ENCODE measurements at places on chromosomes 5 and 9.
A peak's percentile ranks its signal among the peaks of the same experiment; 100 is the strongest.

- DNase-seq = no peak
These were observed 342.4 kb downstream of the RASEF start for GRCh38 chr9:82720515-82720914.

DNA sequence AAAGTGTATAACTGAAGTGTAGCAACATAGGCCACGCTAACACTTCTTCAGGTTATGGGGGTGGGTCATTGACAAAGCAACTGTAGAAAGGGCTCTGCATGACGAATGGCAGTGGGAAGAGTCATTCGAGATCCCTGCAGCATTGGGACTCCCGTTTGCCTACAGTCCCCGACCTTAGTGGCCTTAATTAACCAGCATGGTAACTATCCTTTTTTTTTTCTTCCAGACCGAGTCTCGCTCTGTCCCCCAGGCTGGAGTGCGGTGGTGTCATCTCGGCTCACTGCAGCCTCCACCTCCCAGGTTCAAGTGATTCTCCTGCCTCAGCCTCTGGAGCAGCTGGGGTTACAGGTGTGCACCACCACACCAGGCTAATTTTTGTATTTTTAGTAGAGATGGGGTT lies 14.2 kb upstream of the CMBL start:
- no peak for DNase-seq

- DNase-seq = peak; percentile 63
These were observed at the start of the genes GBA2 and RGP1 for GRCh38 chr9:35748858-35749514. Gene GBA2, minus strand, starts transcription at chr9:35749228. Its CDS starts 524 bp downstream, at chr9:35748704. Gene RGP1, plus strand, starts transcription at chr9:35749287. Its CDS starts 469 bp downstream, at chr9:35749756.

DNA sequence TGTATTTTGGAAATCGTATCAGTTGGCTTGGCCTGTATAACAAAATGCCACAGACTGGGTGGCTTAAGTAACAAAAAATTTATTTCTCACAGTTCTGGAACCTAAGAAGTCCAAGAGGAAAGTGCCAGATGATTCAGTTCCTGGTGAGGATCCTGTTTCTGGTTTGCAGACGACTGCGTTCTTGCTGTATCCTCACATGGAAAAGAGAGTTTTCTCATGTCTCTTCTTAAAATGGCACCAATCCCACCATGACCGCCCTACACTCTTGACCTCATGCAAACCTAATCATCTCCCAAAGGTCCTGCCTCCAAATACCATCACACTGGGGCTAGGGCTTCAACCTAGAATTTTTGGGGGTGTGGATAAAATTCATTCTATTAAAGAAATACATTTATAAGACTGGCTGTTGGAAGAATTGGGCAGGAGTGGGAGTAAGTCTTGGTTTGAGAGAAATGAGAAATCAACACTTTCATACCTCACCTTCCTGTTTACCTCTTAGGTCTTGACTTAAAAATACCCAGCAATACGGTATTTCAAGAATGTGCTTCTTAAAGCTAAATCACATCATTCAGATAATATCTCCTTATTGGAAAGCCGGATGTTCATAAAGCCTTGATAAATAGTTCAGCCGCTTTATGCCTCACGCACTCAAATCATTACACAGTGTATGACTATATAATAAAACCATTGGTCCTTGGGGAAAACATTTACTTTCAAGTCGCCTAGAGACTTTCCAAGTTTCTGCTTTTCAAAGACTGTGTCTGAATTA lies 28.7 kb downstream of the PTTG1 start:
- DNase-seq = no peak

DNA sequence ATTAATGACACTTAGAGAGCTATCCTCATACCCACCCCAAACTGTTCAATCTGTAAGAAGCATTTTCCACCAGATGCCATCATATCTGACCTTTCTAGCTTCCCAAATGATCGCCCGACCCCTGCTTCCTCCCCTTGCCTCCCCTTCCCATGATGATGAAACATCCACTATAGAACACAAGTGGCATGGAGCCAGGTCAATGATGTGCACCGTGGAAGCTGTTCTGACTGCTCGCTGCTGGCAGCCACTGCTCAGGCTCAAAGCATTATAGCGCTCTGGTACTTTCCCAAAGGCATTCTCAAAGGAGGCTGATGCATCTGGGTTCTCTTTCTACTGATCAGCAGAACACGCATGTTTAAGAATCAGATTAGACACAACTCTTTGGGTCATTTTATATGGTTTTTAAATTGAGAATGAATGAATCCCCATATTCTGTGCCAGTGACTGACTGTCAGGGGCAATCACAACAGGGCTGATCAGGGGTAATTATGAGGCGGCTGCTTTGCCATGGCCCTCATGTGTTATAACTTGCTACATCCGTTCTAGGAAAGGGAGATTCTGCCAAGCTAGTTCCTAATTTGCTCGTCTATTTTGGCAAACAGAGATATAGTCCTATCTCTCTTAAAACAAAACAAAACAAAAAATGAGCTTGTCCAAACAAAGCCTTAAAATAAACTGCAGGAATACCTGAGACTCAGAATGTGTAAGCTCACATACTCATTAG lies 343.7 kb downstream of the ENC1 start:
- no peak for DNase-seq

- DNase-seq = no peak
These were observed 2.0 kb downstream of the TENT4A start for GRCh38 chr5:6715271-6715670.

DNA sequence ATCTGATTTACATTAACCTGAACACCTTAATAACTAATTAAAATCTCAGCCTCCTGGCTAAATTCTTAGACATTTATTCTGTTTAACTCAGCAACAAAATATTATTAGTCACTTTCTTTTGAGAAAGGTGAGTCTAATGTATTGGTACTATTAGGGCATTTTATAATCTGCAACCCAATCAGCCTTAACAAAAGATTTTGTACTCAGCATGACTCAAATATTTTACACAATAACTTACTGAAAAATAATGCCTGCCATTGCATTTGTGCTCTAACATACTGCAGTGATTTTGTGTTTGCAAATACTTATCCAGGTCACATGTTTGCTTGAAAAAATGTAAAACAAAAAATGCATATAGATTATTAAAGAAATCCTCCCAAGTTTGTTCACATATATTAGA lies 1129.9 kb downstream of the TAF11L14 start:
- no peak for DNase-seq

DNA sequence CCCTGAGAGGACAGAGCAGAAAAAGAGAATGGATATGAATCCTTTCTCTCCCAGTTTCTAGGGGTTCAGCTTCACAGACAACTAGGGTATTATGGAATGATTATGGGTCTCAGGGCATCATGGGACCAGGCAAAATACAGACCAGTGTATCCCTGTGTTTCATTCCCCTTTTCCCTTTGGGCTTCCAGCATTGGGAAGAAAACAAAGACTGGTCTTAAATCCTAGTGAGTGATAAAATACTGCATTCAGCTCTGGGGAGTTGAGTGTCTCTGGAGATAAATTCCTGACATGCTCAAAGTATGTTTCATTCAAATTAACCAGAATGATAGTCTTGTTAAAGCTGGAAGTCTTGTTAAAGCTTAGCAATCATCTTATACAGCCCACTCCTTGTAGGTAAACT lies 2.4 kb upstream of the POU4F3 start:
- no peak for DNase-seq

DNA sequence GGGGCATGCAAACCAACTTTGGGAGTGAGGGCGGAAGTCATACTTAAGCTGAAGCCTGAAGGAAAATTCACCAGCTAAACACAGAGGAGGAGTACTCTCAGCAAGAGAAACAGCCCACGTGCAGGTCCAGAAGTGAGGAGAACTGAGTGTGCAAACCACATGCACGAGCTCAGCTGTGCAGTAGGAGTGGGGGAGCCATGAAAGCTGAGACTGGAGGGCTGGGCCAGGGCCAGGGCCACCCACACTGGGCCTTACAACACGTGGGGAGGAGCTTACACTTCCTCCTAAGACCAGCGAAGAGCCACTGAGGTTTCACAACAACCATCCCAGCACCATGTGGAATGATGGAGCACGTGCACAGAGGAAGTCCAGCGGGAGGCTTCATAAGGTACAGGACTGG lies 9.3 kb upstream of the WWC1 start:
- no peak for DNase-seq

DNA sequence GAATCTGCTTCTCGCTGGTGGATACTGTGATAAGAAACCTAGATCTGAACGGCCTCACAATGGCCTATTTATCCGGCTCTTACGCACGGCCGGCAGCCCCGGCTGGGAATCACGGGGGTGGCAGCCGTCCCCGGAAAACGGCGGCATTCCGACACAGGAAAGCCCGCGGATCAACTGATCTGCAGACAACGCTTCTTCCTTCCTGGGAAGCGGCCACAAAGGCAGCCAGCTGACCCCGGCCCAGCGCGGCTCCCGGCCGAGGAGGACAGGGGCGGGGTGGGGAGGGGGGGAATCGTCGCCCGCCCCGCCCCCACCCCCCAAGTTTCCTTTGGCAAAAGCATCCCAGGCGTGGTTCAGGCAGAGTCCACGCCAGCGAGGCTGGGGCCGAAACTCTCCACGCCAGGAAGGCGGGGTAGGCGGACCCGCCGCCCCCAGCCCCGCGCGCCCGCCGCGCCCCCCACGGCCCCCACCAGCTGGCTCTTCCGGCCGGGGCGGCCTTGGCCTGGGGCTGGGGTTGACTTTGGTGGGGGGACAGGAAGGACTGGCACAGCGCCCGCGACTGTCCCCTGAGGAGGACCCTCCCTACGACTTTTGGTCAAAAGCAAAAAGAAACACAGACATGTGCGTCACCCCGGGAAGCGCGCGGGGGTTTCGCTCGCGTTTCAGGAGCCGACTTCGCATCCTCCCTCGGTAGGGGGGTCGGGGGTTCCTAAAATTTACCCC lies 247.7 kb upstream of the ANKRD55 start:
- DNase-seq = no peak

- no peak for DNase-seq
These were observed 288.1 kb downstream of the NR3C1 start for GRCh38 chr5:143115381-143115780.

GRCh38 chr5:158381614-158382160 lies 522.7 kb upstream of the CLINT1 start:
- DNase-seq = no peak

DNA sequence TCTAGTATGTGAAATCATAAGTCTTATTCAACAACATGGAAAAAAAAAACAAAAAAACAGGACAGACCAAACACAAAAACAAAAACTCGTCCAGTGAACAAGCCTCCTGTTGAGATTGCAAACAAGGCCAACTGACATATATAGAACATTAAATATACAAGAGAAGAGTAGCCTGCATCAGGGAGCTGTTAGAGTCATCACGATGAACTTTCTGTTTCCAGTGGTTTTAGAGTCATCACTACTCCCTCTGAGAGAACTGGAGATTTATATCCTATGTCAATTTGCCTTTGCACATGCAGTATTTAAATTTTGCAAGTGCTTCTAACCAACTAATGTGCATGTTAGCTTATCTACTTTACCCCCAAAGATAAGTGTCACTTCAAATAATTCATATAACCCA lies 9.9 kb downstream of the SNCAIP start:
- DNase-seq = no peak

GRCh38 chr5:149413477-149414210 lies 34.6 kb upstream of the IL17B start:
- no peak for DNase-seq

GRCh38 chr5:110909950-110910349 lies 161.6 kb upstream of the TSLP start:
- DNase-seq = no peak

DNA sequence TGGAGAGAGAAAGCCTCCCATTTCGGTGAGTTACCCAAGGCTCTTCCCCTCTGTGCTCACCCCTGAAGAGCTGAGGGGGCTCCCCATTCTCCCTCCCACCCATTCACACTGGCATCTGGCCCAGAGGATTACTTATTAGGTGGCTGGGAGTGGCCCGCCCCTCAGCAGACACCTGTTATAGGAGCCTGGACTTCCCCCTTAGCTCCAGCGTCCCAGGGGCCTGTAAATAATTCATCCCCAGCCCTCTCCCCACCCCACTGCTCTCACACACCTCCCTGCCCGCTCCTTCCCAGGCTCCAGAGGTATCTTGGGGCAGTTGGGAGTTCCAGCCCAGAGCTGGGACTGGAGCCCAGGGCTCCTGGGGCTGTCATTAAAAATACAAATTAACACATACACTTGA lies 11.6 kb upstream of the SLC6A7 start:
- no peak for DNase-seq

GRCh38 chr5:116135344-116135743 lies 50.5 kb downstream of the COMMD10 start:
- DNase-seq = no peak

DNA sequence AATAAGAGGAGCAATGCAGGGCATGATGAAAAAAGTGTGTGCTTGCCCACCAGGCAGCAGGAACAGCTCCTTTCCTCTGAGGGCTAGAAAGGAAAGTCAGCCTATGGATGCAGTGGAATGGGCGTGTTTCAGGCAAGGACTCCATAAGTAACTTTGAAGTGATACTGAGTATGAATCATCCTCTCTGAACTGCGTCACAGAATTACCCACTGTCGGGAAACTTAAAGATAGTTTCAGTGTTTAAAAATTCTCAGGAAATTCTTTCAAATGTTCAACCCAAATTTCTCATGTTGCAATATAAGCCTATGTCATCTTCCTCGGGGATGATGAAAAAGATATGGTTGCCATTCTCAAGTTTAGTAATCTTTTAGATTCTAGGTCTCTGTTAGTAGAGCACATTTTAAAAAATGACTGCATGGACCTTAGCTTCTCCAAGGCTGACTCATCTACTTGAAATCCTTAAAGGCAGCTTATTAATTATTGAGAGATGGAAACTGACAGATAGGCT lies 27.7 kb downstream of the PTCD2 start:
- no peak for DNase-seq

GRCh38 chr9:118457171-118458000 lies 753.2 kb downstream of the TLR4 start:
- DNase-seq = no peak

All from stimulated activated CD8-positive, alpha-beta memory T cell treated with anti-CD3 and anti-CD28 coated beads, Interleukin-7, amount 100 ng/mL, for 4 hours (primary cell).